Stimulated activated CD4-positive, alpha-beta T cell treated with anti-CD3 and anti-CD28 coated beads, Interleukin-12 subunit alpha, Interleukin-12 subunit beta, amount 100 ng/mL, for 24 hours (primary cell): ENCODE measurements at places on chromosomes 1 and 21.

DNA sequence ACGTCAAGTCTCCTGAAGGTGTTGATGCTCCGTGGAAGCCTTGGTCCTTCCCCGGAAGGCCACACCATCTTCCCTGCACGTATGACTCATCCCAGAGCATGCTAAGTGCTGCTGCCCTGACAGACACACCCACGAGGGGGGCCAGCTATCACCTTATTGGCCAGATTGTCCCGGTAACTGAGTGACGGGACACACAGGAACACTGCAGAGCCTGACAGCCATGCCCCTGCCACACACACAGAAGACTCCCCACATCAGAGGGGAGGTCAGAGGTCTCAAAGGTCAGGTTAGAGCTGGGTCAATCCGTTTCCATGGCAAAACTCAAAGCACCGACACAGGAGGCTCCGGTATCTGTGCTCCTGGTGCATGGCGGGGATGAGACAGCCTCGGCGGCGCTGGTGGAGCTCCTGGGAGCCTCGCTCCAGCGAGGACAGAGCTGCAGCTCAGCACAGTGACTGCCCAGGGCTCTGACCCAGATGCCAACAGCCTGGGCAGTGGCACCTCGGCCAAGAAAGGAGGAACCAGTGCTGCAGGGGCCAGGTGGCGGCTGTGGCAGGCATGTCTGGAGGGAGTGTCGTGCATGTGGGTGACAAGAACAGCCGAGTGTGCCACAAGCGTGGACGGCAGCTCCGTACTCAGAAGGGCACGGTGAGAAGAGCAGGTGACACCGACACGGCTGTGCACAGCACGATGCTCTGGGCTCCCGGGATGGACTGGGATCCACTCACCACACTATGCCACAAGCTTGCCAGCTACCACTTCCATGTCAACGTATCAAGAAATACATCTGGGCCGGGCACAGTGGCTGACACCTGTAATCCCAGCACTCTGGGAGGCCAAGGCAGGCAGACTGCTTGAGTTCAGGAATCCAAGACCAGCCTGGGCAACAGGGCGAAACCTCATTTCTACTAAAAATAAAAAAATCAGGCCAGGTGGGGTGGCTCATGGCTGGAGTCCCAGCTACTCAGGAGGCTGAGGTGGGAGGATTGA is 14.8 kb upstream of the TMEM240 start:
- DNase-seq, result no peak

GRCh38 chr1:184002071-184002470 is 35.5 kb downstream of the COLGALT2 start:
- no peak for DNase-seq

DNA sequence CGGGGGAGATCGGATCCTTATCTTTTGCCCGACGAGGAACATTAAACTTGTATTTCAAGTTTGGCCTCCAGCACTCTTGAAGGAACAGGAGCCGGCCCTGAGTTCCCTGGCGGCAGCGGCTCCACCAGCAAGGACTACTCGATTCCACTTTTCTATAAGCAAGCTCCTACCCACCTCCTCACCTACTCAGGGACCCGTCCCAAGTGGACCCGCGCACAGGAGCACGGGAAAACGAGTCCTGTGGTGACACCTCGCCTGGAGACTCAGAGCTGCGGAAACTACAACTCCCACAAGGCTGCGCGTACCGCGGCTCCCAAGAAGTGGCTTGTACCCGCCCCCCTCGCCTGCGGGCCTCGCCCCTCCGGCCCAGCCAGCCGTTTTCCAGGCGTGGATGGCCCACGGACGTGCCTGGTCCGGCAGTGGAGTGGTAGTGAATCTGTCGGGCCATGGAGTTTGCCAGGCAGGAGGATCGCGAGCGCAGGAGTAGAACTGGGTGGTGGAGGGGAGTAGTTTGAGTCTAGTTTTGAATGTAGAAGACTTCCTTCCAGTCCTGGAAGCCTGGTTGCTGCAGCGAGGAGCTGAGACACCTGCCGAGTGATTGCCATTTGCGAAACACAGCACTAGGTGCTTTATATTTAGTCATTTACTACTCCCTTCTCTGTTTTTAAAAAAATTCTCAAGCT is at the start of gene ACP6:
ACP6 (minus strand) TSS at position 206 of the 683 bp plus-strand sequence. CDS start 476 bp downstream, outside the sequence.
- DNase-seq, result peak; percentile 78

DNA sequence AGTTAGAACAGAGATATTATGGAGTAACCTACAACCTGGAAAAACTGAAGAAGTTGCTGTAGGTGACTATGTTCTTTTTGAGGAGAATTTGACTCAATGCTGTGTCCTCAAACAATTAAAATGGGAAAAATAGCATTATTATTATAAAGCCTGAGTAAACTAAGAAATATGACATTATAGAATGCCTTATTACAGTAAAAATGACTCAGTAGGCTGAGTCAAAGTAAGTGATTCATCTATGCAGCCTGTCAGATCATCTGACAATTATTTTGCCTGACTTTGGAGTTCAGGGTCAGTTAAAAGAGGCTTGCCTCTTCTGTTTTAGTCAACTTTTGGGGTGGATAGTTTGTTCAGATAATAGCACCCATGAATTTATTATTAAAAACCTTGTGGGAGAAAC is 150.8 kb upstream of the PTGFR start:
- DNase-seq, result no peak

- no peak for DNase-seq
These were observed 2.7 kb downstream of the USP25 start for GRCh38 chr21:15732290-15732995.

DNA sequence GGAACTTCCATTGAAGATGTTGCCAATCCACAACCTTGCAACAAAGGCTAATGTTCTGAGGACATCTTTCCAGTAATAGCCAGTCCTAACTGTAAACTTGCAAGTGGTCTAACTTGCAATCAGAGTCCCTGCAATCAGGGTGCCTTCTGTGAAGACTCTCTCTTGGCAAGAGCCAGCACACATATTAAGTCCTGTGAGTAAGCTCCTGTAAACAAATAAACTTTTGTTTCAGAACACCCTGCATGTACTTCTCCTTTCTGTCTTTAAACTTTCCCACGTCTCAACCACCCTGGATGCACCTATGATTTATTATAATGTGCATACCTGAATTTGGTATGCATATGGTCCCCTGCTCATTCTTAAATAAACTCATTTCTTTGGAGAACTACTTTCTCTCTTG is 9.1 kb downstream of the GBP7 start:
- no peak for DNase-seq

DNA sequence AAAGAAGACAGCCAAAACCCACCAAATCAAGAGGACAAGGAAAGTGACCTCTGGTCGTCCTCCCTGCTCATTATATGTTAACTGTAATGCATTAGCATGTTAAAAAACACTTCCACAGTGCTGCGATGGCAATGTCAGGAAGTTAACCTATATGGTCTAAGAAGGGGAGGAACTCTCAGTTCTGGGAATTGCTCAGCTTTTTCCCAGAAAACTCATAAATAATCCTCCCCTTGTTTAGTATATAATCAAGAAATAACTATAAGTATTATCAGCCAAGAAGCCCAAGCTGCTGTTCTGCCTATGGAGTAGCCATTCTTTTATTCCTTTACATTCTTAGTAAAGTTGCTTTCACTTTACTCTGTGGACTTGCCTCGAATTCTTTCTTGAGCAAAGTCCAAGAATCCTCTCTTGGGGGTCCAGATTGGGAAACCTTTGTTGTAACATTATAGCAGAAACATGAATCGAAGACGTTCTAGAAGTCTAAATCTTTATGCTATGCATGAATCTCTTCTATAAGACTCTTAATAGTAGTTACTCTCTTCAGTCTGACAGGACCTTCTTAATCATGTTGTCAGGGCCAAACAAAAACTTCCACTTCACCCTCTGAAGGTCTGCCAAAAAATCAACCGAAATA is 110.0 kb upstream of the VANGL1 start:
- no peak for DNase-seq

DNA sequence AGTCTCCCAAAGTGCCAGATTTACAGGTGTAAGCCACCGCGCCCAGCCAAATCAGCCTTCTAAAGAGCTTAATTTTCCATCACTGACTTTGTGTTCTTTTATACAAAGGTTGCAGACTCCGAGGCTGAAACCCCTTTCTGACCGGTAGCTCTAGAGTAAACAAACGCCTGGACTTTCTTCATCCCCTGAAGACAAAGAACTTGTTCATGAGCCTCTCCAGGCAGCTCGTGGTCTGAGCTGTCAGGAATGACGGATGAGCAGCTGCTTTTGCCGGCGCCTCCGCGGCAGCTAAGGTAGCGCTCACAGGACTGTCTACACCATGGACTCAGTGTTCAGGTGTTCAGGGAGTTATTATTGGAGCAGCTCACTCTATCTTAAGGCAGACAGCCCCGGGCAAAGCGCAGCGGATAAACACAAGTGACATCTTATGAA is 128.5 kb upstream of the ERRFI1 start:
- no peak for DNase-seq

GRCh38 chr21:15695241-15695640 is 34.5 kb upstream of the USP25 start:
- DNase-seq, result no peak

GRCh38 chr1:156248323-156248683 is 447 bp upstream of the PAQR6 start:
- DNase-seq, result no peak

DNA sequence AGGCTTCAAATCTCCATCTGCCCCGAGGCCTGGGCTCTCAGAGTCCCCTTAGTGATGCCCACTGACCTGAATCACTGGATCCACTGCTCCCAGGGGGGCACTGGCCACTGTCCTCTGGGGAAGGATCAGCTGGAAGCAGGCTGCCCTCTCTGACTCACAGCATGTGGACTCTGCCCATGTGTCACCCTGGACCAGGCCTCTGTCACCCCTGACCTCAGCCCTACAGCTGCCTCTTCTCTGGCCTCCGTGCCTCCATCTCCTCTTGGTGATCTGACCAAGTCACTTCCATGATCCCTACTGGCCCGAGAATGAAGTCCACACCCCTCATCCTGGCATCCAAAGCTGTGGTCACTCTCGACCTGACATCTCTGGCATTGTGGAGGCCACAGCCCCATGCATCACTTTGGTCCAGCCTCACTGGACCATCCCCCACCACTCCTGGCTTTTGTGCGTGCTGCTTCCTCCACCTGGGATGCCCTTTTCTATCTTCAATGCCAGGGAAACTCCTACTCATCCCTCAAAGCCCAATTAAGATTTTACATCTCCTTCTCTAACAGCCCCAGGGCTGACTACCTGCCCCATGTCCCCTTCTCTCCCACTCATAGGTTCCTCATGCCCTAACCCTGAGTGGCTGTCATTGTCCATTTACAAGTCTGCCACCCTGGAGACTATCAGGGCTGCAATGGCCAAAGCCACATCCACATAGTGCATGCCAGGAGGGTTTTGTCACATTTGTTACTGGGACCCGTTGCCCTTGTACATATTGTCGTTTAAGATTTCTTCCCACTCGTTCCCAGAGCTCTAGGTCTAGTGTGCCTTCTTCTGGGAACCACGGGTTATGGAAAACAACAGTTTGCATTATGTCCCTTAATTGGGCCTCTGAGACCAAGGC is 685.0 kb downstream of the MATN1 start:
- no peak for DNase-seq

- DNase-seq, result no peak
These were observed 47.6 kb downstream of the TGFB2 start for GRCh38 chr1:218392780-218393179.

GRCh38 chr1:231039161-231040018 is 664 bp downstream of the FAM89A start:
- peak; percentile 30 for DNase-seq

DNA sequence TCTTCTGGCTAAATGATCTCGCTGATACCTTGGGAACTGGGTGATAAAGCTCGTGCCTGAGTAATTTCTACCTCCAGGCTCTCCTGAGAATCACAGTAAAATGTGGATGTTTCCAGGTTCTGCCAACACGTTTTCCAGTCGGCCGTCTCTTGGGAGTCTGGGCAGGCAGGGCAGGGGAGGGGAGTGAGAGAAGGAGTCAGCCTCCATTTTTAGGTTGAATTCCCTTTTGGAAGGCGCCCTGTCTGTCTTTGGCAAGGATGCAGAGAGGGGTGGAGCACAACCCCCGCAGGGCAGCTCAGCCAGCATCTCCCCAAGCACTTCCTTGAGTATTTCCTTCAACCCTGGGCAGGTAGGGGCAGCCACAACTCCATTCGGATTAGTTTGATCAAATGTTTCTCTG is 15.5 kb upstream of the ACTRT2 start:
- DNase-seq, result no peak

DNA sequence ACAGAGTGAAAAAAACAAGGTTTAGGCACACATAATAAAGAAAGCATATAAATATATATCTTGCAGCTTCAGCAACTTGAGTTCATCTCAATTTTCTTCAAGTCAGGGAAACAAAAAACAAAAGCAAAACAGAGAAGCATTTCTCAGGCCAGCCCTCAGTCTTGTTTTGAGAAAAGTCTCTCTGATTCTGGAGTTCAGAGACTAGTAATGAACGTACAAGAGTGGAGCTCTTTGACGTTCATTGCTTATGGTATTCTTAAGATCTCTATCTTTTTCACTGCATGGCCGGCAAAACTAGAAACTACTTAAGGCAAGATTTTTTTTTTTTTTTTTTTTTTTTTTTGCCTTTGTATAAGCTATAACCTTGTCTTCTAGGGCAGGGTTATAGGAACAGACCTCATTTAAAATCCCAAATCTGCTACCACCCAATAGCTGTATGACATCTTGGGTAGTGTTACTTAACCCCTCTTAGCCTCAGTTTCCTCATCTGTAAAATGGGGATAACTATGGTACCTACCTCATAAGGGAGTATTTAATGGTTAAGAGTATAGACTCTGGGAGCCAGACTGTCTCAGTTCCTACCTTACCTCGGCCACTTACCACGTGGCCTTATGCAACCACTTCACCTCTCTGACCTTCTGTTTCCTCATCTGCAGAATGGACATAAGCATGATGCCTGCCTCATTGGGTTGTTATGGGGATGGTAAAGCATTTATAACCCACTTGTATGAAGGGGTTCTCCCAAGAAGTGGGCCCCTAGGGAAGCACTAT is 33.6 kb downstream of the LMO4 start:
- DNase-seq, result no peak
